ENCODE measurements at places on chromosomes 2 and 18.

DNA sequence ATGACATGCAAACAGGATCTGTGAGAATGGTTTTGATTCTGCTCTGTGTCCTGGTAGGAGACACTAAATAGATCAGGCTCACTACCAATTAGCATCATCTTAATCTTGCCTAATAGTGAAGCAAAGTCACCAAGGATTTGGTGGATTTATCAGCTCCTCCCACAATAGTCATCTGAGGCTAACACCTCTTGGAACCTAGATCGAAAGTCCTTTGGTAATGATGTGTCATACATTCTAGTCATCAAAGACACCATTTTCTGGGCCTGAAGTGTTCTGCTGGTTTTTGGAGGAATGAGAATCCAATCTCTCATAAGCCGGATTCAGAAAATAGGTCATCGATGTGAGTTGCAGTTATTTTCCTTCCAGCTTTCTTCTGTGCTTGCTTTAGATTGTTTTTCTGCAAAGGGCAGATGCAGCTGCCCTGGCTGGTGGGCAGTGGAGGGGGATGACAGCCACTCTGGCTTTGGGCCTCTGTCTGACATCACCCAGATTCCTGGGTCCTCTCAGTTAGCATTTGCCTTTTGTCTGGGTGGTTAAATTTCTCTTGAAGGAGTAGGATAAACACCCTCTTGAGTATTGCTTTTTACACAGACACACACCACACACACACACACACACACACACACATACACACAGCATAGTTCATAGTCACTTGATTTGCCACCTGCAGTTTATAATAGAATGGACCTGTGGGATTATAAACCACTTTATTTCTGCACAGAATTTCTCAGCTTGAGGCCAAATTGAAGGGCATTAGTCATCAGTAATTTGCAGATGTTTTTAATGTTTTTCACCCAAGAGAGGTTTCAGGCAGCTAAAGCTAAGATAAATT is at the start of gene MYO3B:
Gene MYO3B, plus strand, starts transcription at position 198 of the 832 bp plus-strand sequence. Its CDS starts 141 bp downstream, at position 339.
- DNase-seq: no peak

DNA sequence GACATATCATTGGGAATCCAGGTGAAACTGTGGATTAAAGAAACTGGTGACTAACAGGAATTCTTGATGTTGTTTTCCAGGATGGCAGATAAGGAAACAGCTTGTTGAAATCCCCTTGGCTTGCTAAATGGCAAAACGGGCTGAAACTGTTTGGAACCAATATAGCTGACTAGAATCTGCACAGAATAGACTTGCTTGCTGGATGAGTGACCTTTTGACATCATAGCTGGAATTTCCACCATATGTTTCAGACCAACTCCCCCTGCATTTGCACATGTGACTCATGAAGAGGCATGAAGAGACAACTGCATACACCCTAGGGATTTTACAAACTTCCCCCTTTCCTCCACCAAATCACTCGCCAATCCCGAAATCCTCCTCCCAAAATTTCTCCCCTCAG is 87.7 kb upstream of the LYPD1 start:
- DNase-seq: no peak

DNA sequence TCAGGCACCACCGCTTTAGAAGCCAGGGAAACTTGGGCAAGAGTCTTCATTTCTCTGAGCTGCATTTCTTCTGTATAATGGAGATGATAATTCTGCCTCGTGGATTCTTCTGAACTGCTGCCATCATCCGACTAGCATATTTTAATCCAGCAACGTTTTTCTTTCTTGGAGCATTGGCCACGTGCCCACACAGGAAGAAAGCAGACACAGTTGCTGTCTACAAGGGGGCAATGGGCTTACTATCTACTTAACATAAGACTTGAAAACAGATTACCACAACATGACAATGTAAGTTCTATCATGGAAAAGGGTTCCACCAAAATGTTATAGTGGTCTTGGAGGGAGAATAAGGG is 176.5 kb downstream of the FAM210A start:
- DNase-seq: no peak

GRCh38 chr2:11540996-11541692 is 7.3 kb downstream of the GREB1 start:
- no peak for DNase-seq

- no peak for DNase-seq
These were observed 432.6 kb downstream of the PARD3B start for GRCh38 chr2:204977914-204978313.

- DNase-seq: peak; percentile 6
These were observed 273.9 kb downstream of the MYT1L start for GRCh38 chr2:2057125-2057721.

DNA sequence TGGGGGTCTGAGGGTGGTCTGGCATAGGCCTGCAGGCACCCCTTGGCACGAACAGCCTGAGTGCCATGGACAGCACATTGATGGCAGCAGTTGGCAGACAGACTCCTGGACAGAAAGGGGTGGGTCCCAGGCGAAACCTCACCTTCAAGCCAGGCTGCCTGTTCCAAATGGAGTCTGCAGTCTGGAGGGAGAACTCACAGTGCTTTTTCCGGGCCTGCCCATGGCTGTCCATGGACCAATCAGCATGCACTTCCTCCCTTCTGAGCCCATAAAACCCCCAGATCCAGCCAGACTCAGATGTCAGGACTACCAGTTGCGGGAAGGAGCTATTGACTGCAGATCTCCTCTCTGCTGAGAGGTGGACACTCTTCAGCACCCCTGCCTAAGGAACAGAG is 694.6 kb upstream of the ACVR2A start:
- no peak for DNase-seq

DNA sequence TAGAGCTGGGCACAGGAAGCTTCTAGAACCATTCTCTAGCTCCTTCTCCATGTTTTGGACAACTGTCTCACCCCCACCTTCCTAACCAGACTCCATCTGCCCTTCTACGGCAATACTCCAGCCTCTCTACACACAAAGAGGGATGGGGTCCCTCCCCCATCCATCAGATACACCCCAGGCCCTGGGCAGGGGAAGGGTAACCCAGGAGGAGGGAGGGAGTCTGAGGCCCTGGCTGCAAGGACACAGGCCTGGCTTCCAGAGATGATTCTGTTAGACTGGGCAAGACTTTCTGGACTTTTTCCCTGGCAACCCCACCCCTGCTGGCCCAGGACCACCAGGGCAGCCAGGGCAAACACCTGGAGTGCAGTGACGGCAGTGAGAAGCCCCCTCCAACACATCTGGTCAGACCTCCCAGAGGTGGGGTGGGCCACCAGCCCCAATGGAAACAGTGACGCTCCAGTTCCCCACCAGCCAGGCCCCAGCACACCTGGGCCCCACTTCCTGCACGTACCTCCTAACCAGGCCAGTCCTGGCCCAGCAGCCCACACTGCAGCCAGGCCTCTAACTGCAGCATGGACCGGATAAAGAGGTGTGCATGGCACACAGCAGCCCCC is 6.5 kb downstream of the CYP26B1 start:
- no peak for DNase-seq

GRCh38 chr2:53452957-53453748 is 314.5 kb upstream of the CHAC2 start:
- no peak for DNase-seq

- no peak for DNase-seq
These were observed 80.1 kb downstream of the GALNT1 start for GRCh38 chr18:35661483-35662146.

- DNase-seq: no peak
These were observed 119.9 kb downstream of the COPS8 start for GRCh38 chr2:237205561-237205971.

DNA sequence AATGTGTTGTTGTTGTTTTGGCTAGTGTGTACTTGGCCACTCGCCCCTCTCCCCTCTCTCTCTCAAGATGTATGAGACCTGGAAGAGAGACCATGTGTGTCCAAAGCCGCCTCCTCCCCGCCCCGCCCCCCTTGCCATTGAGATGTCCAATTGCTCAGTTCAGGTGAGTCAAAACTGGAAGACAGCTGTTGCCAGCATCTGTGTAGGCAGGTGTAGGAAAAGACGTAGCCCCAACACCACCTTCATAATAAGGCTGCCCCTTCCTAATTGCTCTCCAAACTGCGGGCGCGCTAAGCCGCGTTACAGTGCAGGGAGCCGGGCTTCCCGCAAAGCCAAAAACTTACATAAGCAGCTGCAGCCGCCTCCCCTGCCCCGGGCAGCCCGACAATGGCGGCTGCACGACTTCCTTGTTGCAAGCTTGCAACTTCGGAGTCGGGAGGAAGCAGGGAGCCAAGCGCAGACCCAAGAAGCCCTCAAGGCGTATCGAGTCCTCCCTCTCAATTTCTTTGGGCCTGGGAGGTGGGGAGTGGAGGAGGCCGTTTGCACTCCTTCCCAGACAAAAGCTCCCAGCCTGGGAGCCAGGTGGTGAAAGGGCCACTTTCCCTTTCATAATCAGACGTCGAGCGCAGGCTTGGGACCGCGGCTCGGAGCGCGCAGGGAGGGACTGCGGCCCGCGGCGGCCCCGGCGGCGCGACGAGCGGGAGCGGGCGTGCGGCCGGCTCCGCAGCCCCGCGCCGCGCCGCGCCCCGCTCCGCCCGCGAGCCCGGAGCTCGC is 882 bp downstream of the ZBTB14 start:
- peak; percentile 35 for DNase-seq

GRCh38 chr2:233428008-233428407 is 73.7 kb downstream of the DGKD start:
- DNase-seq: no peak

GRCh38 chr2:226559536-226559935 is 240.1 kb downstream of the IRS1 start:
- no peak for DNase-seq

- no peak for DNase-seq
These were observed 137.9 kb upstream of the ZC3H15 start for GRCh38 chr2:186348200-186348599.

DNA sequence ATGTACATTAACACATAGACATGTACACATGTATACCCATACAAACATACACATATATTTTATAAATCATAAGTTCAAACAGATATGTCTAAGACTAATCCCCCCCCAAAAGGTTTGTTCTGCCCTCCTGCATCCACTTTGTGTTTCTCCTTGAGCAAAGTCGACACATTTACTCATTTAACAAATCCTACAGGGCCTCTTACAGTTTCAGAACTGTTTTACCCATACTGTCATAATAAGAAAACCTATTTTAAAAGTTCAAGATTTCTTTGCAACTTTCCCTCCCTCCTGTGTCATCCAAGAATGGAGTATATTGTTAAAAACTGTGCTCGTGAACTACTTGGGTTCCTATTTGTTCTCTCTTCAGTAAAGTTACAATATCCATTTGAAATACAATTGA is 166.7 kb downstream of the L3MBTL4 start:
- no peak for DNase-seq

GRCh38 chr18:63311118-63312018 is 8.2 kb downstream of the BCL2 start:
- DNase-seq: no peak

DNA sequence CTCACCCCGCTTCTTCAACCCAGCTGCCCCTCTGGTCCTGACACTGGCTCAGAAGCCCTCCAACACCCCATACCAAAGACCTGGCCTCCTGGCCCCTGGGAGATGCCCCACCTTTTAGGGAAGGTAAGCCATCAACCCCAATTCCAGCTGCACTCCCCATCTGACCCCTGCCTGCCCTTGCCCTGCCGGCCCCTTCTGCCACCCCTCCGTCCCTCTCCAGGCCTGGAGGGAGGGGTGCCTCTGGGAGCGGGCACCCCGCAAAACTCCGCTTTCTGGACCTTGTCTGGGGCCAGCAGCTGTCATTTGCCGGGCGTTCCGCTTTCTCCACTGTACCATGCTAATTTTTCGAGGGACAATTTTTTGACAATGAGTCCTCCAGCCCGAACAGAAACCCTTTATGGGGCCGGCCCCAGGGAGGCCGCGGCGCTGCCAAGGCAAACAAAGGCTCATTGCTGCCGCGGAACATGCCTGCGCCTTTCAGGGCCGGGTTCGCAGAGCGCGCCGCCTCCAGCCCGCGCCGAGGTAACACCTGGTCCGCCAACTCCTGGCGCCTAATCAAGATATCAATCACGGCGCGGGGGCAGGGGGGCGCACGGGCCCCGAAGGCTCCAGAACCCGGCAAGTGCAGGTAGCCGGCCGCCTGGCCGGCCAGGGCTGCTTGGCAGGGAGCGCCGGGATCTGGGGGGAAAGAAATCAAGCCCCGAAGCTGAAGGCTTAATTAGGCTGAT is 96.0 kb downstream of the INHBB start:
- no peak for DNase-seq

GRCh38 chr2:239727776-239728600 is 297.2 kb downstream of the NDUFA10 start:
- no peak for DNase-seq

GRCh38 chr18:8706791-8707555 is 1.6 kb downstream of the MTCL1 start:
- DNase-seq: no peak

GRCh38 chr2:68366083-68366560 is 1.0 kb downstream of the PLEK start:
- DNase-seq: no peak

DNA sequence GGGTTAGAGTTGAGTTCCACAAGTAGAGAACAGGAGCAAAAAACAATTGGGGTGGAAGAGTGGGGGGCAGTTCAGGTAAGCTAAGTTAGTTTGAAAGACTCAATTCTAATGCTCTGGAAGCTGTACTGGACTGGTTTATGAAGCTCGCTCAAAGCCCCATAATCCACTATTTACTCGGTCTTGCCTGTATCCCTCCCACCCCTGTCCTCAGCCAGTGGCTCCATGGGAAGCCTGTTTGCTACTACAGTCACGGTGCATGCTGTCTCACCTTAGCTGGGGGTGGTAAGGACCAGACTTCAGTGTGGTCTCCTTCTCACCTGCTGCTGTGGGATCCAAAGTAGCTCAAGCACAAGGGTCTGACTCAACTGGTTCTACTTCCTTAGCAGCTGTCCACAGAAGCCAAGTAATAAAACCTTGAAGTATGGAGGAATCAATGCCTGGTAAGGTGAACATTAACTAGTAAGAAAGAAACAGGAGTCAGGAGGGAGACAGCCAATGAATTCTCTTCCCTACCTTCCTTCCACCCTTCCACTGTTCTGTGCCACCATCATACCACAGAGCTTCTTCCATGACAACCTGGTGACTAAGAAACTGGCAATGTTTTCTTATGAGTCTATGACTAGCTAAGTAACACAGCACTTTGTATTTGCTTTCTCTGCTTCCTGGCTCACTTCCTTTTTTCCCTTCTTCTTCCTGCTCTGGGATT is 230.8 kb downstream of the SRBD1 start:
- no peak for DNase-seq

DNA sequence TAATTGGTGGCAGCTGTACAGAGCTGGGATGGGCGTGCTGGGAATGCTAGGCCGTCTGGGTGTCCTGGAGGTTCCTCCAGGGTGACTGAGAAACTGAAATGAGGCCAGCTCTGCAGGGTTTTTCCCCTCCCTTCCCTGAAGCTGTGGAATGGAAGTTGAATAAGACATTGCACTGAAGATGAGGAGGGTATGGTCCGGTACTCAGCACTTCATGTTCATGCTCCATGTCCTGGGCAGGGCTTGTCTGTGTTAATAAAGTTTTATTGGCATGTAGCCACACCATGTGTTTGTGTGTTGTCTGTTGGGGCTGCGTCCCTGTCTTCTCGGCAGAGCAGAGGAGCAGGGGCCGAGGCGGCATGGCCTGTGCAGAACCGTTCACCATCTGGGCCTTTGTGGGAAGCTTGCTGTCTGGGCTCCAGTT is 154.0 kb downstream of the LDLRAD4 start:
- DNase-seq: no peak

Data from activated T-helper 1 cell treated with anti-CD3 and anti-CD28 coated beads, Interleukin-2, amount 50 U/mL, for 16 hours (primary cell).